ENCODE measurements at places on chromosomes 5 and 9.
A peak's percentile ranks its signal among the peaks of the same experiment; 100 is the strongest.

GRCh38 chr9:336039-336438 lies 121.4 kb downstream of the DOCK8 start:
- no peak for DNase-seq

- DNase-seq = peak; percentile 54
Measured at GRCh38 chr5:27328480-27328879, 290.1 kb upstream of the CDH9 start.

GRCh38 chr5:179858241-179858585 lies 404 bp downstream of the MRNIP start:
- no peak for DNase-seq

GRCh38 chr5:104061707-104062106 lies 499.1 kb upstream of the NUDT12 start:
- no peak for DNase-seq

DNA sequence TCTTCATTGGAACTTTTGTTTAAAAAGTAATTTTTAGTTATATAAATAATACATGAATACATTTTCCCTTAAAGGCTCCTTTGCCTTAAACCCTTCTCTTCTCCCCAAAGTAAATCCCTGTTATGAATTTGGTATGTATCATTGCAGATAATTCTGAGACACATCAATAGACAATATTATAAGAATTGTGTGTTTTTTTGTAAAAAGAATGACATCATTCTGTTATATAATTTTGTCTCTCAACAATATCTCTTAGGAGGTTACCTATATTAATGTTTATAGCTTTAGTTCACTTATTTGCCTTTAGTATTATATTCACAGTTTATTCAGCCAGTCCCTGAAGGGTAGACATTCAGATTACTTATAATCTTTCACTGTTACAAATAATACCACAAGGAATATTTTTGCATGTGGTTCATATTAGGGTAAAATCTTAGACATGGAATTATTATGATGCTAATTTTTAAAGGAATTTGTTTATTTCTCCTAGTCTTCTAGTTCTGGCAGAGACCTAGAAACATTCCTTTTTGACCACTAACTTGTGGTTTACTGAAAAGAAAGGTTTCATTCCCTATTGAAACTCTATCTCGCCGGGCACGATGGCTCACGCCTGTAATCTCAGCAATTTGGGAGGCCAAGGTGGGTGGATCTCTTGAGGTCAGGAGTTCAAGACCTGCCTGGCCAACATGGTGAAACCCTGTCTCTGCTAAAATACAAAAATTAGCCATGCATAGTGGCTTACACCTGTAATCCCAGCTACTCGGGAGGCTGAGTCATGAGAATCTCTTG lies 105.6 kb downstream of the KCTD16 start:
- no peak for DNase-seq

DNA sequence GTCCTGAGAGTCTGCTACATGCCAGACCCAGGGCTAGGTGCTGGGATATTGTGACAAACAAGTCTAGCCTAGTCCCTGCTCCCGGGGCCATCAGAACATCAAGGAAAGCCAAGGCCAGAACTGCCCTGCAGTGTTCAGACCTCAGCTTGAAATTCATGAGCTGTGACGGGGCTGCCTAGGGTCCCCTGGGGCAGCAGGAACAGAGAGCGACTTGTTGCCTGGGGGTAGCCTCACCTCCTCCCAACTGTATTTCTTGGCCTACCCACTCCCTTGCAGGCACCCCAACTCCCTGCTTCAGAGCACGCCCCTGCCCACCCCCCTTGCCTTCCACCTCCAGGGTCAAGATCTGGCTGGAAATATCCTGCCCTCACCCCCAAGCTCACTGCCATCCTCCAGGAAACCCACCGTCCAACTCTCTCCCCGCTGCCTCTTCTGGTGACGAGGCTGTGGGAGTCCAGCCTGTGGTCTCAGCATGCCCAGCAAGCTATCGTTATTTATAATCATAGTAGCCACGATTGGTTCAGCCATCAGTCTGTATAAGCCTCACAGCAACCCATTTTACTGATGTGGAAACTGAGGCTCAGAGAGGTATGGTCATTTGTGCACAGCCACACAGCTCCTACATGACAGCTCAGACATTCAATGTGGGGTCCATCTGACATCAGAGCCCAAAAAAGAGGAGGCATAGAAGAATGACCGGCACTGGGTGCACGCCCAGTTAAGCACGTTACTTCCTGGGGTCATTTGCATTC lies 10.7 kb downstream of the DNM1 start:
- no peak for DNase-seq

GRCh38 chr9:115888131-115888530 lies 265.5 kb upstream of the PAPPA start:
- DNase-seq = no peak

GRCh38 chr9:98374385-98375051 lies 119.1 kb upstream of the TBC1D2 start:
- DNase-seq = peak; percentile 77

DNA sequence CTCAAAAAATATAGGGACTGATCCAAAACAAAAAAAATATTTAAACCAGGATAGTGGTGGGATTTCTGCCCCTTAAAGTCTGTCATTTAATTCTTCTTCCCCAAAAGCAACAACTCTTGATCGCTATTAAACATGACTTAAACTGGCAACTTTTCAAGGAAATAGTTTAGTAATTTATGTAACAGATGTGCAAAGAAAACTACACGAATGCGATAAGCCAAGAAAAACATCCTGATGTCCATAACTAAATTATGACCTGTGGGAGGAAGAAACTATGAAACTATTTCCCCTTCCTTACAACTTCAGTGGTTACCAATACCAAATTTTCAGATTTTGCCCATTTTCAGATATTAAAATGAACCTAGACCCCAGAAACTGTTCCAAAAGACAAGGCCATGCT lies 31.5 kb downstream of the CLINT1 start:
- no peak for DNase-seq

DNA sequence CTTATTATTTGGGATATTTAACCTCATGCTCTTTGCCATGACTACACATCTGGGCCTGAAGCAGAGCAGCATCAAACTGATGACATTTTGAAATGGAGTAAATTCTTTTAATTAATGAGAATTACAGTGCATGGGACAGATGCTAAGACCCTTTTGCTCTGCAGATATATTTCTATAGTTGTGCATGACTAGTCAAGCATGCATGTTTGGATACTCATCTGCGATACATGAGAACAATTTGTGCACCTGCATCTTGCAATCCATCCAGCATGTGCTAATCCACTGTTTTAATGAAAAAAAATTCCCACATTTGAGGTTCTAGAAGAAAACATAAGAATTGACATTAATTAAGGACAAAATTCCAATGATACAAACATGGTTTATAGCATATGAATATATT lies 1047.6 kb upstream of the ACO1 start:
- DNase-seq = no peak

DNA sequence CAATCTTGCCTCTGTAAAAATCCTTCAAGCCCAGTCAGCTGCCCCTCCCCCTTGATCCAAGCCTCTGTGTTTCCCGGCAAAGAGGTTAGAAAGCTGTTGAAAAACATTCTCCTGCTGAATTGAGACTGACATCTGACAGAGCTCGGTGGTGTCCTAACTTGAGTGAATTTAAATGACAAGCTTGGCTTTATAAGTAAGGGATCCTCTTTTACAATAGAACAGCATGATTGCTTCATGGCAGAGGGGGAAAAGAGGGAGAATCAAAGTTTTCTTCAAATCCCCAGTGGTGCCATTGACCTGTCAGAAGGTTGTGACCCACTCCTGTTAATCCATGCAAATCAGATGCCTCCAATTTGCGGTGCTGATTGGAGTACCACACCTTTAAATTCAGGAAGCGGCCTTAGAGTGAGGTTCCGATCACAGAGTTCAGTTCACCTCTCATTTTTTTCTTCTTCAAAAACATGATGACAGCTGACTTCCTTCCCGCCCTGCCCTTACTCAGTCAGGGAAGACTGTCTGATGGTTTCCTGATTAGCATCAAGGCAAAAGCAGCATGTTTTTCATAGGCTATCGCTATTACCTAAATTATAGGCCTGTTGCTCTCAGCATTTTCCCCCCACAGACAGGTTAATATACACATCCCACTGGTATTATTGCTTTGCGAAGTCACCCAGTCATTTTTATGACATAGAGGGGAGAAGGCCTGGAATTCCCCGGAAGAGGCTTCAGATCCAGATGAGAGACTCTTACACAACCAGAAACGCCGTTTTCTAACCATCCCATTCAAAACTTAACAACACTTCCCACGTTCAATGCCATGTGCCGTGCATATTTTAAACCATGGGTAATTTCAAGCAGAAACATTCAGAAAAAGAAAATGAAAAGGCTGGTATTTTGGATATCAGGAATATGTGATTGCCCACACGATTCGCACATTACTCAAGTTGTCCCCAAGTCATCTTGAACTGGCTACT lies 141.4 kb downstream of the EBF1 start:
- DNase-seq = no peak

DNA sequence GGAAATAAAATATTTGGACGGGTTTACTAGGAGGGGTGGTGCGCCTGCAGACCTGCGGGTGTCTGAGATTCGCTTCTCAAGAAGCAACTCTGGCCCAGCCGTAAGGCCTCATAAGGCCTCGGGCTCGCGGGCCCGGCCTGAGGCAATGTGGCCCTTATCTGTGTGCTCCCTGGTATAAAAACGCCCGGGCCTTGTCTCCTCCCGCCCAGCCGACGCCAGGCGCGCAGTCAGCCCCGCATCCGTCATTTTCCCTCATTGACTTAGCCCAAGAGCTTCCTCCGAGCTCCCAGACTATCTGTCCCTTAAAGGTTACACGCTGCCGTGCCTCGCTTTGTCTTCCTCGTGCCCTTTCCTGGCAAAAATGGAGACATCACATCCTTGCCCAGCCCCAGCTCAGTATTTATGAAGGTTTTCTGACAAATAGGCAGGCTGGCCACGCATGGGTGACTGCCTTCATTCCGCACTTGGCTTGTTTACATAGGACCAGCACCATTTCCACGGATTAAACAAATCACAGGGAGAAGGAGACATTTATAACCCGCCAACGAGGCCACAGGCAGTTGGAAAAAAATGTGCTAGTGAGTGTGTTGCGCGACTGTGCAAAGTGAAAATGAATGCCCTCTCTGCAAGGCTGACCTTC lies 74.5 kb upstream of the TBCA start:
- no peak for DNase-seq

- DNase-seq = no peak
Measured at GRCh38 chr5:78129597-78129996, 164.9 kb downstream of the AP3B1 start.

DNA sequence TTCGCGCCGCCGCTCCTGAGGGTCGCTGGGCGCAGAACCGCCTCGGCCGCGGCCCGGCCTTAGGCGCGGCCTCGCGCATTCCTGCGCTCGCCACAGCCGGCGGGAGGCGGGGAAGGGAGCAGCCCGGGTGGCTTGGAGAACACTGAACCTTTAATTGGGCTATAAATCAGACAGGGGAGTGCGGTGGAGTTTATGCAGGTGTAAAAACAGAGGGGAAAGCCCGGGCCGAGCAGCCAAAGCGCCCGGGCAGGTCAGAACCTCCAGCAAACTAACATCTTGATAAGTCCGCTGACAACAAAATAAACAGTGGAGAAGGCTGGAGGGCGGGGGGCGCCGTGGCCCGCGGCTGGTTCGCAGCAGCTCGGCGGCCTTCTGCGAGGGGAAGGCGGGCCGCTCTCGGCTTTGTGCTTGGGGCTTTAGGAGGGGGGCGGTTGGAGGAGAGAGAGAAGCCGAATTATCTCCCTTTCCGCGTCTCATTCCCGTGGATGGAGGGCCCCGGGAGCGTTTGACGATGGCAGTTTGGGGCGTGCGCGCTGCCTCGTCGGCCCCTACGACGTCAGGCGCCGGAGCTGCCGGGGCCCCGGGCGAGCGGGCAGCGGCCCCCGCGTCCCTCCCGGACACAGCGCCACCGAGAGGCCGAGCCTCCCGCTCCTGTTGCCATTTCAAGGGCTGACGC lies 11.3 kb downstream of the FOXD1 start:
- DNase-seq = no peak

- DNase-seq = no peak
Measured at GRCh38 chr9:98099346-98099745, 19.7 kb downstream of the TRIM14 start.

DNA sequence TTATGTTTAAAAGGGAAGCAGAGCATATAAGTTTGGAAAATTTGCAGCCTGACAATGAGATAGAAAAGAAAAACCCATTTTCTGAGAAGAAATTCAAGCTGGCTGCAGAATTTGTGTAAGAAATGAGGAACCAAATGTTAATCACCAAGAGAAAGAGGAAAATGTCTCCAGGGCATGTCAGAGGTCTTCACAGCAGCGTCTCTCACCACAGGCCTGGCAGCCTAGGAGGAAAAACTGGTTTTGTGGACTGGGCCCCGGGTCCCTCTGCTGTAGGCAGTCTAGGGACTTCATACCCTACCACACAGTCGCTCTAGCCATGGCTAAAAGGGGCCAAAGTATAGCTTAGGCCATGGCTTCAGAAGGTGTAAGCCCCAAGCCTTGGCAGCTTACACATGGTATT lies 32.1 kb upstream of the HSD17B4 start:
- DNase-seq = no peak

DNA sequence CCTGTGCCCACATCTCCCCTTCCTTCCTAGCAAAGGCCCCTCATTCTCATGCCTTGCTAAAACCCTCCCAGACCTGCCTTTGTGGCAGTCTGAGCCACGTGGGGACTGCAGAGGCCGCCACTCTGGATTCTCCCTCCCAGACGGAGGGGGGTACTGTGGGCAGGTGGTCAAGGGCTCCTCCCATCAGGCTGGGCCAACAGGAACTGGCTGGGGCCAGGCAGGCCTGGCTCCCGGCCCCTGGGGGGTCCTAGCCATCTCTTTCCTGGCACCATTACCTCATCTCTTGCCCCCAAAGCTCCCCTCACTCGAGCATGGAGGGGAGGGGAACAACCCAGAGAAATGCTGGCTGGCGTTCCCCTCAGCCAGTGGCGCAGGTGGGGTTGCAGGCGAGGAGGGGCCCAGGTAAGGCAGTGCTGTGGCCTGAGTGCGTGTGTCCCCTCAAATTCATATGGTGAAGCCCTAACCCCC lies 88.6 kb downstream of the ZNF354C start:
- no peak for DNase-seq

GRCh38 chr5:136513430-136513829 lies 148.1 kb upstream of the TRPC7 start:
- no peak for DNase-seq

DNA sequence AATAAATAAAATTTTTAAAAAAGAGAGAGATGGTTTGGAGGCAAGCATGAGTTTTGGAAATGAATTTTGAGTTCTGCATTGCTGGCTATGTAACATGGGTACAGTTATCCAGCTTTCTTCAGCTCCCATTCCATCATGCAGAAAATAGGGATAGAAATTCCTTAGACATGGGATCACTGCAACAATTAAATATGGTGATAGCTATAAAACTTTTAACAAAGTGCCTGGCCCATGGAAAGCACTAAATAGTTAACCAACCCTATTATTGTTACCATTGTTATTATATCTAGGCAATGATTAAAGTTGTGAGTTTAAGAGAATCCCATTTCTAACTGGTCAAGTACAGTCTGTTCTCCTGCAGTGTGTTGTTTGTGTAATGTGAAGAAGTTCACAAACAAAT lies 115.4 kb upstream of the GAS1 start:
- DNase-seq = no peak

DNA sequence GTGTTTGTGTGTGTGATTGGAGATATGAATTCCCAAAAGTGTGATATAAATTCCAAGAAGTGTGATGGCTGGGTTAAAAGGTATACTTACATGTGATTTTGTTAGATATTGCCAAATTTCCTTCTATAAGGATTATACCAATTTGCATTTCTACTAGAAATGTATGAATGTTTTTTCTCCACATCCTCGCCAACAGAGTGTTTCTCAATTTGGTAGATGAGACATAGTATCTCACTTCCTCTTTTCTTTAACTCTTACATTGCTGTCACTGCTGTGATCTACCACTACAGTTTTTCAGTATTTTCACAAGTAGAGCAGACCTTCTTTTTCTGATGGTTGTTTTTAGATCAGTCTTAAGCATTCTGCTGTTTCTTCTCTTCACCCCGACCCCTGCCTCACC lies 111.3 kb downstream of the FER start:
- DNase-seq = no peak
